ENCODE measurements at places on chromosomes 2 and 18.

GRCh38 chr2:27069961-27070618, 1.4 kb downstream of the OST4 start:
- no peak for DNase-seq

DNA sequence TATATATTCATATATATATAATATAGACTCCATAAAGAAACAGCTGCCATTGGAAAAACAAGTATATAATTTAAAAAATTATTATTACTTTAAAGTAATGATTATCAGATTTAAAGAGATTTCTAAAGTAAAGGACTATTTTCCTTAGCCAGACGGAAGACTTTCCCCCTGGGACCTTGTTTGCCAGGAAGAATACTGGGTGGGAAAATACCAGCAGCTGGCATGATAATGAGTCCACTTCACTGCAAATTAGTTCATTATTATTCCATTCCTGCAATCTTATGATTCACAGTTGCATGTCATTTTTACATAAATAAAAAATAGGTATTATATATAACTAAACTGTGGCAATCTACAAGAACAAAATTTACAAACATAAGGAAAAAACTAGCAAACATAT, 339.8 kb upstream of the CDH7 start:
- DNase-seq = no peak

DNA sequence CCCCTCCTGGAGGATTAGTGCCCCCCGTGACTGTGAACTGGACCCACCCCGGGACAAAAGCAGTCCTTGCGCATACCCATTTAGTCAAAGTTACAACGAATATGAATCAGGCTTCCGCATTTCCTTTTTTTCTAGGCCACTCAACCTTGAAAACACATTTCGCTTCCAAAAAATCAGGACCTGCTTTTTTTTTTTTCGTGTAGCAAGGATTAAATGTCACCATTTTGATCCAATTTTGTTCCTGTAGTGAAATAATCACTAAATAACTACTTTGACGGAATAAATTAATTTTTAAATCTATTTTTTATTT, 464 bp upstream of the FTCDNL1 start:
- DNase-seq = no peak

- no peak for DNase-seq
Measured at GRCh38 chr2:72998724-72999123, 72.8 kb downstream of the SFXN5 start.

- DNase-seq = no peak
Measured at GRCh38 chr2:49837561-49838293, 683.4 kb upstream of the FSHR start.

- no peak for DNase-seq
Measured at GRCh38 chr2:161199912-161200701, 39.9 kb downstream of the TANK start.

- DNase-seq = no peak
Measured at GRCh38 chr2:11466307-11467128, 557 bp upstream of the E2F6 start.

GRCh38 chr18:21184396-21184996, 57.5 kb upstream of the GREB1L start:
- DNase-seq = no peak

- peak; percentile 37 for DNase-seq
Measured at GRCh38 chr2:73985308-73986084, 786 bp downstream of the TET3 start.

DNA sequence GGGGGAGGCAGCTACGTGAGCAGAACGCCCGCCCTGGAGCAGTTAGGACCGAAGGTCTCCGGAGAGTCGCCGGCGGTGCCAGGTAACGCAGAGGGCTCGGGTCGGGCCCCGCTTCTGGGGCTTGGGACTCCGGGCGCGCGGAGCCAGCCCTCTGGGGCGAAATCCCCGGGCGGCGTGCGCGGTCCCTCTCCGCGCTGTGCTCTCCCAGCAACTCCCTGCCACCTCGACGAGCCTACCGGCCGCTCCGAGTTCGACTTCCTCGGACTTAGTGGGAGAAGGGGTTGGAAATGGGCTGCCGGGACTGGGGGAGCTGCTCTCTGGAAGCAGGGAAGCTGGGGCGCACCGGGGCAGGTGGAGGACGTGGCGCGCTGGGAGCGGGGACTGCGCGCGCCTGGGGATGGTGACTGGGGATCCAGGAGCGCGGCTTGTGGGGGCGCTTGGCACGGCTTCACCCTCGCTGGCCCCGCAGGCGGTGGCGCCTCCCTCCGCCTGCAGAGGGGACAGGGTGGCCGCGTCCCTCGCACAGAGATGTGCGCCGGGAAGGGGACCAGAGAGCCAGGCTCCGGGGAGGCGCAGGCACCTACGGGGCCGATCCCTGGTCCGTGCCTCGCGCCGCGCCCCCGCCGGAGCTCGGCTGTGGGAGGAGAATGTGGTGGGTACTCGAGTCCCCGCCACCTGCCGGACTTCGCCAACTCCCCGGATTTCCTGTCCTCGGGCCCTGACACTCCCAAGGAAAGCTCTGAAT, 688 bp downstream of the CDH20 start:
- DNase-seq = no peak

DNA sequence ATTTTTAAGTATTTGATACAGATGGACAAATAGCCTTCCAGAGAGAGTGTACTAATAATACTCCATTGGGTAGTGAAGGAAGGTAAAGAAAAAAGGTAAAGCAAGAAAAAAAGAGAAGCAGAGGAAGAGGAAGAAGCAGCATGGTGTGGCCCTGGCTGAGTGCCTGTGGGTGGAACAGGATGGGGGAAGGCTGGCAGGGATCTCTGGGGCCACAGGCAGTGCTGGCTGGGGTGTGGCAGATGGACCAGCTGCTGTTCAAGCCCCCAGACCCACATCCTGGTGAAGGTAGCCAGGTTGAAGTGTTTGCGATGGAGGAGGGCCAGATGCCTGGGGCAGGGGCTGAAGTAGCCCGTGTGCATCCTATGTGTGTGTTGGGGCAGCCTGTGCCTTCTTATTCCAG, 79.0 kb downstream of the DYSF start:
- no peak for DNase-seq

DNA sequence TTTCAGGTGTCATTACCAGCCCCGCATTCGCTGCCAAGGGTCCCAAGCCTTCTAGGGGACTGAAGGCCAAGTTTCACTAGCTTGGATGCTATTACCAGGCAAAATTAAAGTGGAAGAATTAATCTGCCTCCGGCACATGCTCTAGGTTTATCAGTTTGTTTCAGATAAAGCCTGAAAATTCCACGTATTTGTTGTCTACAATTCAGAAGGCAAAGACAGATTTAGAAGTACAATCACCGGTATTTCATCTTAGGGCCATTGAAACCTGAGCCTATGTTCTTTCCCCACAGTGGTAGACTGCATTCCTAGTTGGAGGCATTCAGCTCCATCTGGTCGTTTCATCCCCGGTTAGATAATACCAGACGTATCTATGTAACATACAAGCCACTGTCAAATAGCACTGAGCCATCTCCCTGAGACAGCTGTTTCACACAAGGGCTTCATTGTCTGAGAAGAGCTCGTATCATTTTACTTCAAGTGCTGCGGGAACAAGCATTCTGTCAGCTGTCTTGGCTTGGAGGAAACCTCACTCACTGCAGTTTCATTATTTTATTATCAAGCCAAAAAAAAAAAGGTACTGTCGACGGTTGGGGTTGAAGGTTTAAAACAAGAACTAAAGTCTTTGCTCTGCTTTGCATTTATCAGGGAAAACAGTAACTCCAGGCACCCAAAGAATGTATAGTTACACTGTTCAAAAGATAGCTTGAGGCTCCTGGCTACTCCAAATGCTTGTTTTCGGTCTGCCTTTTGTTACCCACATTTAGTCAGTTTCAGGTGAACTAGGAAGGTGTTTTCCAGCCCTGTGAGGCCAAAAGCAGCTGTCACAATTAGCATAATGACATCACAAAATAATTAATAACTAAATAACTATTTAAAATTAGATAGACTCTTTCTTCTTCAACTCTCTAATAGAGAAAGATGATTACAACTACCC, 76.7 kb downstream of the TGIF1 start:
- DNase-seq = no peak

DNA sequence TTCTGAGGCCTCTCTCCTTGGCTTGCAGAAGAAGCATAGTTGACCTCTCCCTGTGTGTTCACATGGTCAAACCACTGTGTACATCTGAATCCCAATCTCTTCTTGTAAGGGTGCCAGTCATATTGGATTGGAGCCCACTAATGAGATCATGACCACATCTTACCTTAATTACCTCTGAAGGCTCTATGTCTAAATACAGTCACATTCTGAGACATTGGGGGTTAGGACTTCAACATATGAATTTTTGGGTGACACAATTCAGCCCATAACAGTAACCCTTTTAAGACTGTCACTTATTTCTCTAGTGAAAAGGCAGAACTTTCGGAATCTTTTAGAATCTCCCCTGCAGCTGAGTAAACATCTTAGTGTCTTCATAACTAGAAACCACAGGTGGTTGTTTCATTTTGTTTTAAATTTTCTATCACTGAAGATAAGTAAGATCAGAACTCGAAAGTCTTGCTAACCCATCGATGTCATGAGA, 33.3 kb downstream of the BMP10 start:
- DNase-seq = no peak

DNA sequence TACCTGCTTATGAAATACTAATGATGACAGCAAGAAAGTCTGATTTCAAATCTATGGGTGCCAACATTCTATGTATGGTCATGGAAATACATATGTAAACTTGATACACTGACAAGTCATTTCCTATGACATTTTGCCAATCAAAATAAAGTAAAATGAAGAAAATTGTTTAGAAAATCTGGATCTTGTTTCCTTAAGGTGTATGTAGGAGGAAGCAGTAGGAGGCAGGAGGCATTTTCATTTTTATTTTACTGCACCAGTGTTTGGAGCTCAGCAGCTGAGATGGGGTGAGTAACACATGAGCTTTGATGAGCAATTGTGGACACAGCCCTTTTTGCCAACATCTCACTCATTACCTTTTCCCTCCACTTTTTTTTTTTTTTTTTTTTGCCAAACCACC, 167.0 kb downstream of the AFF3 start:
- DNase-seq = no peak
